A172 (cell line): ENCODE measurements at places on chromosomes 12 and 14.
A peak's percentile ranks its signal among the peaks of the same experiment; 100 is the strongest.

GRCh38 chr12:75874441-75874840, 157.1 kb downstream of the PHLDA1 start:
- no peak for DNase-seq

GRCh38 chr12:29051221-29051620, 97.9 kb upstream of the FAR2 start:
- DNase-seq = no peak

DNA sequence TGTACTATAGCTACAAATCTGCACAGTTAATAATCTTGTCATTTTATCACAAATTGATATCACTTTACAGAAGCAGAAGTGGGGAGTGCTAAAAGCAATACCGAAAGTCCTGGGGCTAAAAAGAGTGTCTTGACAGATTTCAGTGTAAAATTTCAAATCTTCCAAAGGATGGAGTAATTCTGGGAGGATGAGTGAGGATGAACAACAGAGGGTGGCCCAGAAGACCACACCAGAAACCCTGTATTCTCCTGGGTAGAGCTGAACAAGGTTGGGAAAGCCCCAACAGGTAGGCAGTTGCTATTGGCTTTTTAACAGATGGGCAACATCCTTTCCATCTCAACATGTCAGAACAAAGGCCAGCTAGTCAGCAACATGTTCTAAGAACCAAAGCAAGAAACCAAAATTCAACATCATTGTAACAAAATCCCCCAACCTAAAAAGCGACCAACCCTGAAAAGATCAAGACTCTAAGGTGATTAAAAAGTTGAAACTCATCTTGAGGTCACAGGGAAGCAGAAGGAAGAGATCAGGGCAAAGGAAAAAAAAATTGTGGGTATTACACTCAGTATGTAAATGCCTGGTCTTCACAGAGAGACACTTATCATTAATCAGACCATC, 38.8 kb downstream of the CBX5 start:
- no peak for DNase-seq

GRCh38 chr12:66775871-66776270, 97.0 kb upstream of the GRIP1 start:
- no peak for DNase-seq

DNA sequence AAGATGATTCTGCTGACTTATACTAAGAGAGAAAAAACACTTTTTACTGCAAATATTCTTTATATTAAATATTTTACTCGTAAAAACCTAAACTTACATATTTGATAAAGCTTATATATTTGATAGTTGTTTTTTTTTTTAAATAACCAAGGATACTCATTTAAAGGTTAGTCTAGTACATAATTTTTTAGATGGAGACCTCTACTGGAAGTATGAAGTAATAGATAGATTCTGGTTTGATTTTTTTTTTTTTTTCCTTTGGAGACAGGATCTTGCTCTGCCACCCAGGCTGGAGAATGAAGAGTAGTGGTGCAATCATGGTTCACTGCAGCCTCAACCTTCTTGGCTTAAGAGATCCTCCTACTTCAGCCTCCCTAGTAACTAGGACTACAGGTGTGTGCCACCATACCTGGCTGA, 16.4 kb downstream of the ARID2 start:
- no peak for DNase-seq

DNA sequence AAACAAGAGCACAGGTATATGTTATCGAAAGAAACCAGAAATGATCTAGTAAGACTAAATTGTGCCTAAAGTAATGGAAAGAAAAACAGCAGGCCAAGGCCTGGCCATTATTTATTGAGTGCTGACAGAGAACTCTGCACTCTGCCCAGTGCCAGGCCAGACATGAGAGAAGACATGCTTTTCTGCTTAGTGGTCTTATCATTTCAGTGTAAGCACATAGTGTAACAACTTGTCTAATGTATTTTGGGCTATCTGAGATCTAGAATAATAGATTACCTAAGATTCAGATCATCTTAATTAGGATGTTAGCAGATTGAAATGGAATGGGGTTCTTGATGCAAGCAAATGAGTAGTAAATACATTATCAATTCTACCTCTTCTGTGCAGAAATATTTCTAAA, 278.3 kb downstream of the AKAP6 start:
- no peak for DNase-seq

- no peak for DNase-seq
Observed at GRCh38 chr12:106974511-106974910, 12.4 kb downstream of the MTERF2 start.

GRCh38 chr14:69572030-69572840, 2.4 kb downstream of the CCDC177 start:
- DNase-seq = no peak

DNA sequence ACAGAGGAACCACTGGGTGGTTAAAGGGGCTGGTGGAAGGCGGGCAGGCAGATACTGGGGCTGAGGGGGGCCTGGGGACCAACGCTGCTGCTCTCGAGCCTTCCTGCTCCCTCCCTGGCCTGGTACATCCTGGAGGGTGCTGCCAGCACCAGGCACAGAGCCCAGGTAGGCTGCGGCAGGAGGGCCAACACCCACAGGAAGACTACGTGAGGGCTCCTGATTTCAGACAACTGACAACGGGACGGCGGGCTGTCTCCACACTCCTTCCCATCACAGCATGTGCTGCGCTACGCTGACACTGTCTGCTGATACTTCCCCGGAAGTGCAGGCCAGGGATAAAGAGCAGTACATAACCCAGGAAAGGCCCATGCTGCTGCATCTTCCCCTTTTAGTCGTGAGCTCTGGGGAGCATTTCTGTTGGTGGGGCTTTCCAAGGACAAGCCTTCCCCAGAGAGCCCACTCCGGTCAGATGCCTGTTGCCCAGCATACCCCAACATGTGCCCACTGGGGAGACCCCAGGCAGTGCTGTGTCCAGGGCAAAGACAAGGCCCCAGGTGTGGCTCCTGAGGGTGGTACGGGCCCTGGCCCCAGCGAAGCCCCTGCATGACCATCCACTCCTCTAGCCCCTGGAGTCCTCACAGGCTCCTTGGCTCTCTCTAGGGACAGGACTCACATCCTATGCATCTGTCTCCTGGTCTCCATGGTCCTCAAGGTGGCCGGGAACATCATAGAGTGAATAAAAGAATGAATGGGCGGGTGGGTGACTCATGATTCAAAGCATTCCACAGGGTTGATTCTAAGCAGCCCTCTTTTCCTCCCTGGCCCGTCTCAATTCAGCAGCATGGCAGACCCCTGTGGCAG, 38.0 kb downstream of the CHGA start:
- peak; percentile 58 for DNase-seq

- DNase-seq = no peak
Observed at GRCh38 chr14:41986083-41986645, 379.5 kb downstream of the LRFN5 start.

DNA sequence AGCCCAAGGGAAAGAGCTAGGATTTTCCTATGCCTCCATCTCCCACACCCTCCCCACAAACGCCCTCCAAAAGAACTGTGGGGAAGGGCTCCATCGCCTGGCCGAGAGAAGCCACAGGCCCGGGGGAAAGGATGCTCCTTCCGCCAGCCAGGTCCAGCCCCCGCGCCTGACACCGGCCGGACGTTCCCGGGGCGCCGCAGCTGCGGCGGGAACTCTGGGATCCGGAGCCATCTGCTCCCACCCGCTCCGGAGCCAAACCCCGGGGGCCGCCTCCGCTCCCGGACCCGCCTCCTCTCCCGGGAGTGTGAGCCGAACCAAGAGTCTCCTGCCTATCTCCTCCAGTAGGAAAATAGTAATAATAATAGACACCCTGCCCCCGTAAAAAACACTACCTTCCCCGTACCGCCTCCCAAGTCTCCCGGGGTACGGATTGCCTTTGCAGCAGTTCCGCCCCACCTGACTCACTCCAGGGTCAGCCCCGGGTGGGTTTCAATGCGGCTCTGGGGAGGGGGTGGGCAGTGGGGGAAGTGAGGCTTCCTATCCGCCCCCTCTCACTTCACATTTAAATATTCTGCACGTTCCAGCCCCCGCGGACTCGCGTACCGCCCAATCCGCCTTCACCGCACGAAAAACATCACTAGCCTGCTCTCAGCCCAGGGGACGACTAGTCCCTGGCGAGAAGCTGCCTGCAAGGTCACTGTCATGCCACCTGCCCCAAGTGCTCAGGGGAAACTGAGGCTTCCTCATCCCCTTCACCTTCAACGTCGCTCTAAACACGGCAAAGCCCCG, 2.4 kb downstream of the AGAP2 start:
- peak; percentile 27 for DNase-seq

DNA sequence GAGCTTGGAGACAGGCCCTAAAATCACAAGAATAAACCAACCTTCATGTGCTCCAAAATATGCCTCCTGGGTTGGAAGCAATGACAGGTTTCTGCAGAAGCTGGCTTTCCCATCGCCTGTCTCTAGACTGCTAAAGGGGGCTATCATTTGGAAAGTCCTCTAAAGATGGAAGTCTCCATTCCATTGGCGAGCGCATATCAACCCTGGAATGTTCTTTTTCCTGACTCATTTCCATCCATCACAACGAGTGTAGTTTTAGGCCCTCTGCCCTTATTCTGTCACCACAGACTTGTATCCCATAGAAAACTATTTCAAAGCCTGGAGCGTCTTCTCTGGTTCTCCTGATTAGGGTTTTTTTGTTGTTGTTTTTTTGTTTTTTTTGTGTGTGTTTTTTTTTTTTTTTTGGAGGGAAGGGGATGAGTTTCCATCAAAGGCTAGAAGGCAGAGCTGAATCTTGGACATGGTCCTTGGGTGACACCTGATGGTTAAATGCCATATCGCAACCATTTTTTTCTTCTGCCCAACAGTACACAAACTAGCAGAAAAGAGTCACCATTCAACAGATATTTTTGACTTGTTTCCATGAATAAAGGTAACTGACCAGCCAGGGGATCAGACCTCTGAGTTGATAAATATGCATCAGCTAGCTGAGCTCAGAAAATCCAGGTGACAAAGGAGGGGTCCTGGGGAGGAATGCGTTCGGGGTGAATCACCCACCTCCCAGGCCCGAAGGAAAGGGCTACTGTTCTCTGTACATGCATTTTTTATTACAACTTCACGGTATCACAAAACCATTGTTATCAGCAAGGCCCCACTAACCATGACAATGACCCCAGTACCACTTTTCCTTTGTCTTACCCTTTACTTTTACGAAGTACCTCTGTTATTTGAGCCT, 40.5 kb downstream of the KCNA5 start:
- DNase-seq = peak; percentile 46

GRCh38 chr12:66620026-66620425, 58.9 kb downstream of the GRIP1 start:
- DNase-seq = no peak

DNA sequence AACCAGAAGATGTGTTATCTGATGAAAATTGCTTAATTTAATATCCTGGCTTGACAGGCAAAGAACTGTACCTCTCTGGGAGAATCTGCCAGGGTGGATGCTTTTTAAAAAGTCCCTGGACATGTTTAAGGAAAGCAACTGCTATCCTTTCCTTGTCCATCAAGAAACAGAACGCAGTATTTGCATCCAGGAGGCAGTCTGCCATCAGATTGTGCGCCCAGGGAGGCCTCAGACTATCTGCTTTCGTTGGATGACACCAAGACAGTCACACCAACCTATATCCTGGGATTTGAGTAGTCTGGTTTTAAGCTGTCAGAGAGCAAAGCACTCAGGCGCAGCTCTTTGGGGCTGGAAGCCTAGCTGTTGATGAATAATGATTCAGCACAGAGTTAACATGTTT, 121.9 kb downstream of the TBX5 start:
- DNase-seq = no peak

GRCh38 chr12:24742378-24742777, 206.5 kb downstream of the BCAT1 start:
- no peak for DNase-seq

DNA sequence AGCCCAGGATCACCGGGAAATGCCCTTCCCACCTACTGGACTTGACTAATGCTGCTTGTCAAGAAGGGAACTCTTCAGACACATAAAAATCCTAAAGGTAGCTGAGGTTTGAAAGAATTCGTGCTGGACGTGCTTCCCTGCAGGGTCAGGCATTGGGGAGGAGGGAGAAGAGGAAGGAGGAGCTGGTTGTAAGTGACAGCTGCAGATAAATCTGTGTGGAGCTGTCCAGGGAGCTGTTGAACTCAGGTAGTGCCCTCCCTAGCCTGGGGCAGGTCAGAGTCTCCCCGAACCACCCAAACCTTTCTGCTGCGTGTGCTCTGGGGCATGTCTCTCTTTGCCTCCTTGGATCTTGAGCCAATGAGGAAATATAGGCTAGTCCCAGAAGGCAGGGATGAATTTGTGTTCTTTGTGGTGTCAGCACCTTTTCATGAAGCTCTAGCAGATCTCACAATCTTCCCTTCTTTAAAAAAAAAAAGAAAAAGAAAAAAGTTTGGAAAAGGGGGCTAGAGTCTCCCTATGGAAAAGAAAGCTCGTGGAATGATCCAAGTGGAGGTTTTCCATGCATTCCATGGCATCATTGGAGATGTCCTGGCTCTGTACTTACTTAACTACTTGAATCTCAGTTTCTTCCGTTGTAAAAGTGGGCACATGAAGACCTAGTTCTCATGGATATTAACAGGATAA, 23.6 kb upstream of the FOS start:
- no peak for DNase-seq

GRCh38 chr12:30813525-30814294, 59.0 kb upstream of the CAPRIN2 start:
- peak; percentile 11 for DNase-seq

DNA sequence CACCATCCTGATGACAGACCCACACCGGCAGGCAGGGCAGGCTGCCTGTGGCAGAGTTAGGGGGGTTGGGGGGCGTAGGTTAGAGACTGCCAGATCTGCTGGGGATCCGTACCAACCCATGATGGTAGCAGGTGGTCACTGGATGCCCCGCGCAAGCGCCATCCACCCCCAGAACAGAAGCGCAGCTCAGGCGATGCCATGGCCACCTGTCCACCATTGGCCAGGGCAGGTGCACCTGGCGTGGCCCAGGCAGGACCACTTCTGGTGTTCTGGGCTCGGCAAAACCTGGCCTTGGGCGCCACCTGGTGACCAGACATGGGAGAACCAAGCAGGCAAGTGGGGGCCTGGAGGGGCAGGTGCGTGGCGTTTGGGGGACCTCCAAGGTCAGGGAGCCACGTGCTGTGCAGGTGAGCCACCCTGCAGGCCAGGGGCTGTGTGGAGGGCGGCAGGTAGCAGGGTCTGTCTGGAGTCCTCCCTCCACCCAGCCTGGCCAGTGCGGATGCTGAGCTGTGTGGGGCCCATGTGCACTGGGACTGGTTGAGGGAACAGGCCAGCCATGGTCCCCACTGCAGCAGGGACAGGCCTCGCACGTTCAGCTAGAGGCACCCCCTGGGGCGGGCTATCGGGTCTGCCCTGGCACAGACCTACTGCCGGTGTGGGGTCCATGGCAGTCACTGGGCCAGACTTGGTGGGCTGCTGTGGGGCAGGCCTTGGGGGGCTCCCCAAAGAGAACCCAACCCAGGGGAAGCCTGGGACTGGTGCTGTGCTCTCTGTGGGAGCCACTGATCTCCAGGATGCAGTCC, 15.6 kb downstream of the BAG5 start:
- no peak for DNase-seq
